ENCODE measurements at places on chromosomes 2 and 18.

DNA sequence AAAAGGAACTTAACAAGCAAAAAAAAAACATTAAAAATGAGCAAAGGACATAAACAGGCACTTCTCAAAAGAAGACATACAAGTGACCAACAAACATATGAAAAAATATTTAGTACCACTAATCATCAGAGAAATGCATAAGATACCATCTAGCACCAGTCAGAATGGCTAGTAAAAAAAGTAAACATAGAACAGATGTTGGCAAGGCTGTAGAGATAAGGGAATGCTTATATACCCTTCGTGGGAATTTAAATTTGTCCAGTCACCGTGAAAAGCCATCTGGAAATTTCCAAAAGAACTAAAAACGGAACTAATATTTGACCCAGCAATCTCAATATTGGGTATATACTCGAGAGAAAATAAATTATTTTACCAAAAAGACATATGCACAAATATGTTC is 1751.3 kb upstream of the LRRTM1 start:
- ATAC-seq, result no peak

- ATAC-seq, result no peak
Observed at GRCh38 chr2:121697108-121697631, 39.5 kb downstream of the NIFK start.

DNA sequence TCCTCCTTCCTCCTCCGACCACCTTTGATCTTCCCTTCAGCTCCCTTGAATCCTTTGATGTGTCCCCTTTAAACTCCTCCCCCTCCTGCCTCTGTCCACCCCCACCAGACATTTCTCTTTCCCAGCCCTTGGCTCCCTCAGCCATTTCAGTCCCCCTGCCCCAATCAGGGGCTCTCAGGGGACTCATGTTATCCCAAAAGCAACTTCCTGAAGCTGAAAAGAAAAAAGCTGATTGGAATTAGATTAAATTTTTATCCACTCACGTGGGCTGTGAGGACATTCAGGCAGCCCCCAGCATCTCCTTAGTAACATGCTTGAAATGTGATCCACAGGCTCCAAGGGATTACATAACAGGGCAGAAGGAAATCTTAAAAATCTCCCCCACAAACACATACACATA is 81.3 kb downstream of the NEURL3 start:
- no peak for ATAC-seq

- ATAC-seq, result peak; percentile 47
Observed at GRCh38 chr2:187208199-187208785, 239.8 kb downstream of the CALCRL start.

DNA sequence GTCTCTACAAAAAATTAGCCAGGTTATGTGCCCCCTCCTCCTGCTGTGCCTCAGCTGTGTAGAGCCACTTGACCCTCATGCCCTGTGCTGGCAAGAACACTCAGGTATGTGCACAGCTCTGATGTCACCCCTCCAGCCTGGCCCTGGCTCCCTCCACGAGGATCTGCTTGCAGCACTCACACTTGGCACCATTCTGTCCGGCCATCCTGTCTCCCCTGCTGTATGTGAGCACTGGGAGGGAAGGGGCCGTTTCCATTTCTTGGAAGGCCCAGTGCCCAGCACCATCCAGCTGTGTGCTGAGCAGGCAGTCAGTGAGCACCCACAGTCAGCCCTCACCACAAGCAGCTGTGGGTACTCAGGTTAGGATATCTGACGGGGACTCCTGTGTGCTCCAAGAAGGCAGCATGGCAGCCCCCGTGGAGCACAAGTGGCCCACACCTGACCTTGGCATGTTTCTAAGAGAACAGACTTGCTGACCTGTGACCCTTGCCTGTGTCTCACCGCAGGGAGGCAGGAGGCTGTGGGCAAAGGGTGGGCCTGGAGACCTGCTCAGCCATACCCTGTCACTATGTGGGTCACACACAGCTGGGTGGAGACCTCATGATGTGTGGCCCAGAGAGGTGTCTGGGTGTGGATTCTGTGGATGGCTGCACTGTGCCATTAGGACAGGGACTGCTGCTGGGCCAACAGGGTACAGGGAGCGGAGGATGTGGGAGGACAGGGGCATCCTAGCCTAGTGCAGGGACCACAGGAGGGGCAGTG is 31.5 kb downstream of the USP34 start:
- ATAC-seq, result no peak

- ATAC-seq, result no peak
Observed at GRCh38 chr2:88059979-88060906, 4.7 kb upstream of the KRCC1 start.

DNA sequence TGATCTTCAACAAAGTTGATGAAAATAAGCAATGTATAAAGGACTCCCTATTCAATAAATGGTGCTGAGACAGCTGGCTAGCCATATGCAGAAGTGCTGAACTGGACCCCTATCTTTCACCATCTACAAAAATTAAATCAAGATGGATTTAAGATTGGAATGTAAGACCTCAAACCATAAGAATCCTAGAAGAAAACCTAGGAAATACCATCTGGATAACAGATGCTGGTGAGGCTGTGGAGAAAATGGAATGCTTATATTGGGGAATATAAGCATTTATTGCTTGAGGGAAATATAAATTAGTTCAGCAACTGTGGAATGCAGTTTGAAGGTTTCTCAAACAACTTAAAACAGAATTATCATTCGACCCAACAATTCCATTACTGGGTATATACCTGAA is 89.6 kb downstream of the GCA start:
- ATAC-seq, result no peak

- ATAC-seq, result peak; percentile 51
Observed at GRCh38 chr2:201344663-201345366, 12.3 kb downstream of the FLACC1 start.

GRCh38 chr2:140295767-140296166 is 1515.6 kb upstream of the NXPH2 start:
- ATAC-seq, result no peak

GRCh38 chr2:3483227-3483985 is 35.9 kb downstream of the ADI1 start:
- ATAC-seq, result no peak

DNA sequence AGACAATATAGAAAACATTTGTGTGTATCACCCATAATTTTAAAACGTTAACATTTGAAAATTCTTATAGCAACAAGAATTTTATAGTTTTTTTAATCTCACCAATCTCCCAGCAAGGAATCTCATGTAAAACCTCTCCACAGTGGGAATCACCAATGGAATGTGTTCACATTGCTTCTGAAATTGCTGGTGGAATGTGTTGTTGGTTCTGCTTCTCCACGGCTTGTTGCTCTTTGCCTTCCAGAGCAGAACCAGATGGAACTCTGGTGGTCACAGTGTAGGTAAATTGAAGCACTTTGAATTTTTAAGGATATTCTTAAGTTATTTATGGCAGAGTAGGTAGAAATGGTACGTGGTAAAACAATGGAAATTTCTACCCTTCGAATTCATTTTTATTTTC is 35.1 kb downstream of the DCAF17 start:
- no peak for ATAC-seq

DNA sequence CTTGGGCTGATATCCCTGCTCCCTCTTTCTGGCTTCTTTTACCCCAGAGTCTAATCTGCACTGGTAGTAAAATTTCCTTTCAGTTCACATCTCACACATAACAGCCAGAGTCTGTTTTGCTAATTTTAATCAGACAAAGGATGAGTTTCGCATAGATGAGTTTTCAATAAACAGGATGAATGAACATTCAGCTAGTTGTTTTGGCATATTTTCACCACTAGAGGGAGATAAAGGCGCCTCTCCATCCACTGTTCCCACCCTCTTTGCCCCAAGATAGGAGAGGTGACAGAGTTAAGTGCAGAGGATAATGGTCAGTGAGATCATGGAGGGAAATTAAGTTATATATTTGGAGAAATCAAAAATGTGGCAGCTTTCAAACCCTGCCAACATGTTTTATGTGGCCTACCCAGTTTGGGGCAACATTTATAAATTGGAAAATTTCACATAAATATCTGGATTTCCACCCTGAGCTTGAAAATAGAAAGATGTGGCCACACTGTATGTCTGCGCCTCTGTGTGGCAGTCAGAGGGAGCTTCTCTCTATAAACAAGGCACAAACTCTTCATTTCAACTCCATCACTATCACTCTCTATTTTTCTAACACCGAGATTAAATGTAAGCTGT is 48.5 kb upstream of the DTNA start:
- no peak for ATAC-seq

GRCh38 chr2:57943315-57943714 is 103.3 kb upstream of the VRK2 start:
- ATAC-seq, result no peak

DNA sequence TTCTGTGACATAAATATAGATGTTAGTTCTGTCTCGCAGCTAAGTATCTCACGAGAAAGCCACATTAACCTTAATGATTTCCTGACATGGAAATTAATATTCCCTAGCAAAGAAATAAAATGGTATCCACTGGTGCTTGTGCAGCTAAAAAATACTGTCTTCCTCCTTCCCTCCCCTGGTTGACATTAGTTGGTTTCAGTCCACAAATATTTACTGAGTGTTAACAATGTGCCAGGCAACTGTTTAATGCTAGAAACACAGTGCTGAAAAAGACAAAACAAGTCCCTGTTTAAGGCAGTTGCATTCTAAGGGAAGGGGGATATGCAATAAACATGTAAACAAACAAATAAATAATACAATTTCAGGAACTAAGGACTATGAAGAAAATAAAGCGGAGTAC is 44.2 kb upstream of the VPS54 start:
- ATAC-seq, result no peak

GRCh38 chr18:49038423-49038822 is 87.7 kb upstream of the SMAD7 start:
- no peak for ATAC-seq

DNA sequence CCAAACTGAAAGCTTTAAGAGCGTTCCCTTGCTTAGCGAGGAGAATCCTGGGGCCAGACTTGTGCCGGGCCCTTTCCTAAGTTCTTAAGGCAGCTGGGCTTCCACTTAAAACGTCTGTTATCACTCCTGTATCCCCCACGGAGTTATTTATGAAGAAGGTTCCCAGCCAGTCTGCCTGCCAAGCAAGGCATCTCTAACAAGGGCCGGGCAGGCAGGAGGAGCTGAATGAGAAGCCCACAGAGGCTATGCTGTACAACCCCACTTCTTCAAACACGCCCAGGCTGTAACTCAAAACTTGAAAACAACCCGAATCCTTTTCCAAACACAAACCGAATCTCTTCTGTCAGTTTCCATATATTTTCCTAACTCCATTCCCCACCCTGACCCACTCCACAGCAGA is 39.0 kb upstream of the ZFP36L2 start:
- ATAC-seq, result no peak

GRCh38 chr2:150581717-150582472 is 94.4 kb upstream of the RND3 start:
- ATAC-seq, result no peak

DNA sequence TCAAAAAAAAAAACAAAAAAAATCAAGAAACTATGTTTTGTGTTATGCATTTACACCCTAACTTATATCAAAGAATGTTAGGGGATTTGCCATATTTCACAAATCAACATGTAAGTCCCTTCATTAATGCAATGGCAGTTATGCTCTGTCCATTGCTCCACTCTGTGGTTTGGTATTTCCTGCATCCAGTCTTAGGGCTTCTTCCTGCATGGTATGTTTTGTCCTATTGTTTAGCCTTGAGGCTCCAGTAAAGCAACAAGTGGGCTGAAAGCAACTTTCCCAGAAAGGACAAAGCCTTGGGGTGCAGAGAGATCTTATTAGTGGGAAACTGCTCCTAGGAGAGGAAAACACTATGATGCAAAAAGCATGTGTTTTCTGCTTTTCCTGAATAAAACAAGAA is 474.1 kb downstream of the IRS1 start:
- no peak for ATAC-seq

DNA sequence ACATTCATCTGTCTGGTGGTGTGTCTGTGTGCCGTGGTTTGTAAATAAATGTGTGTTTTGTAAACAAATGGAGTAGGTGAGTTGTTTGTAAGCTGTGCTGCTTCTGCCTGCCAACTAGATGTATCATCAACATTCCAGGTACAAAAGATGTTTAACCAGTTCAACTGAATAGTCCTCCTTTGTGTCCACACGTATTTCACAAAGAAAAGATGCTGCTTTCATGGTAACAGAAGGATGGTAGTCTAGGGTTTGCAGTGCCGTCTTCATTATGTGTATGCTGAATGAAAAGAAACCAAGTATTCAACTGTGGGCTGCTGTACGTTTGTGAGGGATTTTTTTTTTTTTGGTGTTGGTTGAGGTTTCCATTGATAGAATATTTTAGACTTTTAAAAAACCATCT is 72.1 kb downstream of the CAMKMT start:
- no peak for ATAC-seq

- no peak for ATAC-seq
Observed at GRCh38 chr2:185955050-185955449, 216.4 kb downstream of the FSIP2 start.

DNA sequence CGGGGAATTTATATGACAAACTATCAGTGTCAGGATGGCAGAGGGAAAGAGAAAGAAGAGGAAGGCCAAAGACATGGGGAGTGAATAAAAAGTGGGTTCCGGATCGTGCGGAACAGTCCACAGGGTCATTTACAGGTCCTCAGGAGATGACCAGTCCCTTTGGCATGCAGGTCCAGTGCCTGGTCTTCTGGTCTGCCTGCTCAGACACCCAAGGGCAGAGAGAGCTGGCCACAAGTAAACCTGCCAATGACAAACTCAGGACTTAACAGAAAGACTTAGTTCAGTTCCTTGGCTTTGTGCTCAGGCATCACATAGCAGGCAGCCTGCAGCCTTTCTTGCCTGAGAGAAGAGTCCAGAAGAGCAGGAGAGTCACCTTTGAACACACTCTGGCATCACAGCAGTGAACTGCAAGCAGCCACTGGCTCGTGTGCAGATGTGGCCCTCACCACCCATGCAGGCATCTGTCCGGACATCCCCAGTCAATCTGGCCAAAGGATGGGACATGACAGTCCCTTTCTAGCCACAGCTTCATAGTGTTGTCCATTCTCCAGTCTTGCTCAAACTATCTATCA is 14.0 kb downstream of the TMEM127 start:
- no peak for ATAC-seq

DNA sequence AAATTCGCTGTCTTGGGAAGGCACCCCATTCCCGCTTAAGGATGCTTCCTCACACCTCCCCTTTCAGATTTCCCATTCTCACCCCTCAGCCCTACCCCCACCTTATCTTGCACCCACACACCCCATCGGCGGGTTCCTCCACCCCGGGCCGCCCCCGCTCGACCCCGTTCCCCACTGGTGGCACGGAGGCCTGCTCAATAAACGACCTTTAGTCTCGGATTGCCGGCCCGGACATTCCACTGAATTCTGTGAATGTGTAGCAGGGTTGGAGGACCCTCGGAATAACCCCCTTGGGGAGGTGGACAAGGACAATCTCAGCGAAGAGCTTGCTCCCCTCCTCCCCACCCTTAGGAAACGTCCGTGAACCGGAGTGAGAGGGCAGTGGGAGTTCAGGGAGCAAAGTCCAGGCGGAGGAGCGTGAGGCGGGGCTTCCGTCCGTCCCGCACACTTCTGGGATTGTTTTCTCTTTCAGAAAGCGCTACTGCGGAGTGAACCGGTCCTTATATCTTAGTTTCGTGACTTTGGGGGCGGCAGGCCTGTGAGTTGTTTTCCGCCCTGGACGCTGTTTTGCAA is 2.8 kb upstream of the LBX2 start:
- no peak for ATAC-seq
